ENCODE measurements at places on chromosomes 1 and 21.

GRCh38 chr1:46520063-46520911, 30.7 kb downstream of the DMBX1 start:
- DNase-seq, result no peak

DNA sequence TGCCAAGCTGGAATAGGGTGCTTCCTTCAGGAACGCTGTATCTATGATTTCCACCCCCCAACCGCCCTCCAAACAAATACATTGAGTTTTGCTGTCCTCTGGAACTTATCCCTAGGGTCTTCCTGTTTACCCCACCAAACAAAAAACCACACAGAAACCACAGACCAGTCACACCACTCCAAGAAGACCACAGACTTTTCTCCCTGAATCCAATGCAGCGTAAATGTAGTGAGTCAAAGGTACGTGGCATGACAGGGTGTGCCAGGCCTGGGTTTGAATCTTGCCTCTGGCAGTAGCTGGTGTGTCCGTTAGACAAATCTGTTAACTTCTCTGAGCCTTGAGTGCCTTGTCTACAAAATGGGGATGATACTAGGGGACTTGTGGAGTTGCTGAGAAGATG, 27.8 kb downstream of the ASAP3 start:
- no peak for DNase-seq

DNA sequence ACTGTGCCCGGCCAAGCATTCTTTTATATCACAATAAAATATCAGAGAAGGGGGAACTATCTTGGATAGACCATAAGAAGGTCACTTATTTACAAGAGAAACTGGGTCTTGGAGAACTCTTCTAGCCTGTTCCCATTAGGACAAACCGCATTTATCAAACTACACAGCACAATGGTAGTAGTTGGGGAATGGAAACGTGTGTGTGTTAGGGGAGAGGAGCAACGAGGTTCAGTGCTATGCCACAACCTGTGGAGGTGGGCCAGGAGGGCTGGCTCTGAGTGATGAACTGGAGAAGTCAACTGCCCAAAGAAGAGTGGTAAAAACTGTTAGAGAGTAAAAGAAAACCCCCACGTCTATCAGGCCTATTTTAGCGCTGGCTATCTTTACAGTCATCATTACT, 1.6 kb downstream of the DONSON start:
- DNase-seq, result no peak

- DNase-seq, result no peak
These were observed 115.7 kb downstream of the KCNJ6 start for GRCh38 chr21:37800456-37801061.

DNA sequence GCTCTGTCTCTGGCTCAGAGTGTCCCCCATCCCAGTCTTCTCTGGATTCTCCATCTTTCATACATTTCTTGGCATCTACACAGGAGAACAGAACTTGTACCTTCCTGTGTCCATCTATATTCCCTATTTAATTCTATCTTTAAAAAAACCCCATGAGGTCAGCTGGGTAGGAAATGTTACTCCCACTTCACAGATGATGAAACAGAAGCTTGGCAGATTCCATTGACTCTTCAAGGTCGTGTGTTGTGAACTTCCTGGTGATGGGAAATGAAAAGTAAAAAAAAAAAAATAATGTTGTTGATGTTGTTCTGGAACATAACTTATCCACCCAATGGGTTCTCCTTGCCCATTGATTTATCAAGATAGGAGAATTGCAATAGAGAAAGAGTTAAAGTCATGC, 8.9 kb downstream of the CHI3L2 start:
- DNase-seq, result no peak

- DNase-seq, result no peak
These were observed 112.5 kb upstream of the CACHD1 start for GRCh38 chr1:64357422-64357821.

- no peak for DNase-seq
These were observed 28.5 kb upstream of the ECE1 start for GRCh38 chr1:21318714-21319159.

GRCh38 chr21:29470397-29470796, 171.7 kb downstream of the BACH1 start:
- DNase-seq, result no peak

DNA sequence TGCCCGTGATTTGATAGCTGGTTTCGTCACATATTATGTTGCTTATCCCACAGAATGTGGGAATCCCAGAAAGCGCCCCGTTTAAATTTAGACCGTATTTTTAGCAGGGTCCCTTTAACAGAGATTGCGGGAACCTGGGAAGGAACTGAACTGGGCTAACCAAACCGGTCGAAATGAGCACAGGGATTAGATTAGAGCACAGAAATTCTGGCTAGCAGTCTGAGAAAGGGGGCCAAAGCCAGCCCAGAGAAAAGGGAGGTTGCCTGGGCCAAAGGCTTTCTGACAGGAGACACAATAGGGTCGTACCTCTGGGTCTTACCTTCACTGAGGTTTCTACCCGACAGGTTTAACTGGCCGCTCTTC, 327 bp downstream of the LRRC40 start:
- DNase-seq, result no peak

GRCh38 chr1:44812822-44813543, 4.7 kb downstream of the BTBD19 start:
- DNase-seq, result no peak

GRCh38 chr1:239633432-239633831, 247.1 kb downstream of the CHRM3 start:
- DNase-seq, result no peak

DNA sequence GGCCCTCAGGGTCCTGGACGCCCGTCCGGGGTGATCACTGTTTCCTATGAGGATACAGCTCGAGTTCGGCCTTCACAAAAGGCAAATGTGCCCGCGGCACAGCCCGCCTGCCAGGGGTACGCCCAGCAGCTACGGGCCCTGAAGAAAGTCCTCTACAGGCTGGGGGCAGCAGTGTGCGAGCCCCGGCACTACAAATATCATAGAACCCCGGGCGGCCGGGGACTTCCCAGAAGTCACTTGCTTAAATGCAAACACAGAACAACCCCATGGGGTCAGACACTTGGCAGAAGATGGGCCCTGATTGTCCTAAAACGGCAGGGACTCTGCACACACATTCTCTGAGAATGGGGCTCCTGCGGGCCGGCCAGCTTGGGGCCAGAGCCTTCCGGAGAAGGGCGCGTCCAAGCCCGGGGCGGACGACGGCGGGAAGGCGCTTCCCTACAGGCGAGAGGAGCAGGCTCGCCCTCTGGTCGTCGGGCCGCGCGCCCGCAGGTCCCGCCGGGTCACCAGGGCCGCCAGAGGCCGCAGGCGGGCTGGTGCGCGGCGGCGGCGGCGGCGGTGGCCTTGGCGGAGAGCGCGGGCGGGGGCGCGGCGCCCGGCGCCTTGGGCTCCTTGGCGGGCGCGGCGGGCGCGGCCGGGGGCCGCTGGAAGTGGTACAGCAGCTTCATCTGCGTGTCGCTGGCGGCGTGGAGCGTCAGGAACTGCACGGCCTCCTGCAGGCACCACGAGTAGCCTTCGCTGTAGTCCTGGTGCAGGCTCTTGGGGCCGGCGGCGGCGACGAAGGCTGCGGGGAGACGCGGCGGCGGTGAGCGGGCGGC, 888 bp downstream of the HES5 start:
- DNase-seq, result peak; percentile 54

DNA sequence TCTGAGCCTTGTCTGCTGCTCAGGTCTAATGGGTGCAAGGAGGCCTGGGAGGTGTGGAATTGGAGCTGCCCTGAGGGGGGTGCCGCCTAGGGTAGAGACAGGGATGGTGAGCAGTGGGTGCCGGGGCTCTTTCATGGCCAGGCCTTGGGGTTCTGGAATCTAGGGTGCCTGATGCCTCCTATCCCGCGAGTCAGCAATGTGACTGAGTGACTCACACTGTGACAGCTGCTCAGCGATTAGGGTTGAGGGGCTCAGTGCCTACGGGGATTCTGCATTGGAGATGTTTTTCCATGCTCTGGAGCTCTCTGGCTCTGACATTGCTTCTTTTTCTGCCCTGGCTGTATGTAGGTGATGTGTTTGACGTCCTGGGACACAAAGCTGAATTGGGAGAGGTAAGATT, 16.8 kb downstream of the ATP8B2 start:
- no peak for DNase-seq

DNA sequence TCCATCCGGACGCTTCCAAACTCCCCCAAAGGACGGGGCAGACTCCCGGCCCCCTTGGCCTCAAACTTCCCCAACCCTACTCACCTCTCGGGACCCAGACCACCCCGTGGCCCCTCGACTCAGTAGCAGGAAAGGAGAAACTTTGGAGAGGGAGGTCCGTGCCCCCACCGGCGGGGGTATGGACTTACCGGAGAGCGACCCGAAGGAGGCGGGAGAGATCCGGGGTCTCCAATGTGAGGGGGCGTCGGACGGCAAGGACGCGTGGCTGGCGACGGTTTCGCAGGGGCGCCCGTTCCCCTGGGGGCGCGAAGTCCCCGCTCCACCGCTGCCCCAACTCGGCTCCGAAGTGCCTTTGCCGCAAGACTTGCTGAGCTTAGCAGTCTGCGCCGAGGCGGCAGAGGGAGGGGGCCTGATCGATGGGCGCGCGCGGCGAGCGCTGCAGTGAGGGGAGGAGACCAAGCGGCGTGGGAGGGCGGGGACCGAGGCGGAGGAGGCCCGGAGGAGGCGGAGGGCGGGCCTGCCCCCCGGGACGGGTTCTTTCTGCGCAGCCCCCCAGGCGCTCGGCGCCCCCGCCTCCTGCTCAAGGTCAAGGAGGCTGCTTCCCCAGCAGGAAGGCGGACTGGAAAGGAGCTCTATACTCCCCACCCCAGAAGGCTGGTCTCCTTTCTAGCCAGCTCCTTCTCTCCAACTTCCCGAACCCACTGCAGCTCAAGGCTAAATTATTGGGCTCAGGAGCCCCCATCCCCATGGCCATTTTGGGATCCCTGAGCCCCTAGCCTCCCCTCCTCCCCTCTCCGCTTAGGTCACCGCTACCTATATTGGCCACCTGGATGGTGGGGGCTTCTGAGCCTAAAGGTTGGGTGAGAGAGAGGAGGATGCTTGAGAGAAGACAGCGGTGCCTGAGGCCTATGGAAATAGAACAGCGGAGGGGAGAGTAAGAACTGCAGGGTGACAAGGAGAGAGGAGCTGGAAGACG, at the start of gene SYT2:
Gene SYT2, minus strand, starts transcription at position 385 of the 976 bp plus-strand sequence. CDS start 104,682 bp downstream, outside the sequence.
- DNase-seq, result no peak

All from activated CD4-positive, alpha-beta T cell treated with anti-CD3 and anti-CD28 coated beads, Interleukin-2, amount 50 U/mL, for 1 hour (primary cell).